ENCODE measurements at places on chromosomes 12 and 14.

GRCh38 chr12:121784460-121784859 is 9.0 kb downstream of the RHOF start:
- DNase-seq, result no peak

DNA sequence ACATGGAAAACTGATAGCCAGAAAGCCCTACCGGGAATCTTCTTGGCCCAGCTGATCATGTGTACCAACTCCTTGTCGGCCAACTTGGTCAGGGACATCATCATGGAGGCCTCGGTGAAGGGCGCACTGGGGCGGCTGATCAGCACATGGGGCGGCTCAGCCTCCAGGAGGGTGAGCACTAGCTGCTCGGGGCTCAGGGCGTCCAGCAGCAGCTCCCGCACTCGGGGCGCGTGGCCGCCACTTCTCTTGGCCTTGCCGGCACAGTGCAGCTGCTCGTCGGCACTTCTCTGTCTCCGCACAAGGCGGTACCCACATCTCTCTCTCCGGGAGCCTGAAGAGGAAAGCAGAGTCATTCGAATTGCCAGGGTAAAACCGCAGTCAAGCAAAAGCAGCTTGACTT is 33.8 kb downstream of the ESR2 start:
- DNase-seq, result no peak

DNA sequence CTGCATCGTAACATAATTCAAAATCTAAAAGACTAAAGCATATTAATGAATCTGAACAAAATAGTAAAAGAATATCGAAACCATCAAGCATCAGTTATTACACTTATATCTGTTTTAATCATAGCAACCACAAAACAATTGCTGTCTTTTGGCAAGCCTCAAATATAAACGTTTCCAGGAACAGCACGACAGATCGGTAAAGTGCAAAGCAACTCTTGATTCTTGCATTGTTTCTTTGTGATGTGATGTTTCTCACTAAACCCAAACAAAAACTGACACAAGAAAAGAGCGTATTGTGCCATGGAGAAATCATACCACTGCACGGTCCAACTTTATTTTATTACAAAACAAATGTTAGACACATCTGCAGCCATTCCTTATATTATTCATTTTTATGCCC is 9.2 kb upstream of the MYF6 start:
- DNase-seq, result no peak

DNA sequence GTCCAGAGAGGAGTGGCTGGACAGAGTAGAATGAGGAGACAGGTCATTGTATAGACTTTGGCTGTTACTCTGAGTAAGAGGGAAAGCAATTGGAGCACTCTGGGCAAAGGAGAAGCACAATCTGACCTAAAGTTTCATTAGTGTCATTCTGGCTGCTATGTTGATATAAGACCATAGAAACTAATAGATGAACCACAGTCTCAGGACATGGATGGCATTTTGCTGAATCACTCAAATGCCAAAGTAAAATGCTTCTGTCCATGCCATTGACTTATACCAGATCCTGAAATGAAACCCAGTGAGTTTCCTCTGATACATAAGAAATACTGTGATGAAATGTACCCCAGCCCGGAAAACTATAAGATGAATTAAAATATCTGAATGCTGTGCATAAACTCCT is 65.8 kb upstream of the COCH start:
- DNase-seq, result no peak

- DNase-seq, result no peak
These were observed 67.0 kb upstream of the SFSWAP start for GRCh38 chr12:131643631-131644452.

DNA sequence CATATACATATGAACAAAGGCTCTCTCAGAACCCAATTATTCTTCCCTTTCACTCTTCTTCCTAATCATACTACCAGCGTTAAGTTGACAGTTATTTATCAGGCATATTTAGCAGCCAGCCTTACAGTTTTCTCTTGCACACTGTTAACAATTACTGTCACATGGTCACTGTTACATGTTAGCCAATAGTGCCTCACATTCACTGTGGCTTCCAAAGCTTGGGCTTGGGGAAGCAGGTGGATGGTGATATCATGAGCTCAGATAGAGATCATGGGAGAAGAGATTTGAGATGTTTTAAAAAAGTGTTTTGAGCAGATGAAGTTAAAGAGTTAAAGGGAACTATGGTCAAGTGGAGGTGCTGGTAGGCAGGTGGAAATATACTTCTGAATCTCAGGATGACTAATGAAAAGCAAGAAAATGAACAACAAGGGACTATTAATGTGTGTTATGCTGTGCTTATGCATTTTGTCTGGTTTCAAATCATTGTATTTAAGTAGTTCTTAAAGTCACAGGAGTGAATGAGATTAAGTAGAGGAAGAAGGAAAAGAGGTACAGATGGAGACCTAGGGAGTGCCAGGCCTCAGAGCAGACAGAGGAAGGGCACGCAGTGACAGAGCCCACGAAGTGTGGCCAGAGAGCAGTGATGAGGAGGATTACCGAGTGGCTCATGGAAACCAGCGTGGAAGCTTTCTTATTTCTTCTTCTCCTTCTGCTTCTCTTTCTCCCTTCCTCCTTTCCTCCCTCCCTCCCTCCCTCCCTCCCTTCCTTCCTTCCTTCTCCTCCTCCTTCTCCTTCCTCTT is 39.6 kb downstream of the BICD1 start:
- no peak for DNase-seq

DNA sequence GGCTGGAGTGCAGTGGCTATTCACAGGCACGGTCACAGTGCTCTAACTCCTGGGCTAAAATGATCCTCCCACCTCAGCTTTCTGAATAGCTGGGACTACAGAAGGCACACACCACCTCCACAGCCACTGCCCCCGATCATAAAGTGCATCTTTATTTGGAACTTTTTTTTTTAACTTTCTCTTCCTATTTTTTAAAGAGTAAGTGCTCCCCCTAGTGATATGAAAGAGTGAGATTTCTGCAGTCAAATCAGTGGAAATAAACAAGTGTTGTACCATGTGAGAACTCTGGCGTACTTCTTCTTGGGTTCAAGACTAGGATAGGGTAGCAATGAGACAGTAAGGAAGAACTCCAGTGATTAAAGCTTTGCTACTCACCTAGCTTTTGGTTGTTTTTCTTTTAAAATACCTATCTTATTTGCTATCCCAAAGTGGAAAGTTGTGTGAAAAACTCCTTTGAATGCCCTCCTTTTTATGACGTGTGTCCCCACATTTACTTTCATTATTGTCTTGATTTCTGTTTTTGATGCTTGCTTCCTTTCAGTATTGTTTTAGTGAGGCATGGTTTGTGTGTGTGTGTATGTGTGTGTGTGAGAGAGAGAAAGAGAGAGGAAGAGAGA is 6.6 kb downstream of the PPP4R4 start:
- DNase-seq, result no peak

- no peak for DNase-seq
These were observed 53.6 kb upstream of the BCL11B start for GRCh38 chr14:99325591-99325990.

DNA sequence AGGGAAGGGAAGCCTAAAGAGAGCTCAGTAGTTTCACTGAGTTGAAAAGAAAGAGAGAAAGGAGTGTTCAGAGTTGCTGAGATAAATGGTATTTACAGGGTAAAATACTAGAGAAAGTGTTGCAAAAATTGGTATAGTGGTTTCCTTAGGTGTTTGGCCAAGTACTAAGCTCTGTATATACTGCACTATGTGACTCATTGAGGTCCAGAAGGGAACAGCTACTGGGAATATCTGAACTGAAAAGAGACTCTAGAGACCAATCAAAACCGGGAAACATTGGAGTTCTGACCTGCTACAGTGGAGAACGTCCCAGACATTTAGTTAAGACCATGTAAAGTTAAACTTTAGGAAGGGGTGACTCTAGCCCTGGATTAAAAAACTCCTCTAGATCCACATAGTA is 42.7 kb upstream of the ALX1 start:
- no peak for DNase-seq

DNA sequence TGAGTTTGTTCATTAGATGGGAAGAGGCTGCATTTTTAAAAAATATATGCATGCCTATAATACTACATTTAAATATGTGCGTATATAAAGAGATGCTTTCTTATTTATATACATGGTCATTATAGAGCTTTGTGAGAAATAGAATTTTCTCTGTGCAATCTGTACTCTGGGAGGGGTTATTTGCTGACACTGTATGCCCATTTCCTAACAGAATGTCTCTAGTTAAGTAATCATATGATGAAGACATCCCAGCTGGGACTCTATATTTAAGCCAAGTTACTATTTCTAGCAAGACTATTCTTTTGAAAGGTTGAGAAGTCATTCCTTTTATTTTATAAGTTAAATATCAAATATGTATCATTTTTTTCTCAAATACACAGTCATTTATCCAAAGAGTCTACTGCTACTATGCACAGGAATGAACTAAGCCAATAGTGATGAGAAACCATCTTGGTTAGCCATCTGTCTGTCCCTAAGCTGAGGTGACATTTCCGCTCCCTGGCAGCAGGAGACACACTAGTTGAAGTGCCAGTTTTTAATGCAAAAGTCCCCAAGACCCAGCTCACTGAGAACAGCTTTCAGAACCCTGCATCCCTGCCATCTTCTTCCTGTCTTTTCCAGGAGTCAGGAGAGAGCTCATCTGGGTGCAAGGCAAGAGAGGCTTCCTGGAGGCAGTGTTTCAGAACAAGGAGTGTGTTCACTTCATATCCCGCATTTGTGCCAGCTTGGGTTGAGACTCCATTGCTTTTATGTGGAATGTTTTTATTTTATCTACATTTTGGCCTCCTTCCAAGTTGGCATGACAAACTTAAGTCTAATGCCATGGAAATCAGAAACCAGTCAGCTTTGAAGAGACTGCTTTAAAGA is 69.5 kb downstream of the TMEM132C start:
- no peak for DNase-seq

DNA sequence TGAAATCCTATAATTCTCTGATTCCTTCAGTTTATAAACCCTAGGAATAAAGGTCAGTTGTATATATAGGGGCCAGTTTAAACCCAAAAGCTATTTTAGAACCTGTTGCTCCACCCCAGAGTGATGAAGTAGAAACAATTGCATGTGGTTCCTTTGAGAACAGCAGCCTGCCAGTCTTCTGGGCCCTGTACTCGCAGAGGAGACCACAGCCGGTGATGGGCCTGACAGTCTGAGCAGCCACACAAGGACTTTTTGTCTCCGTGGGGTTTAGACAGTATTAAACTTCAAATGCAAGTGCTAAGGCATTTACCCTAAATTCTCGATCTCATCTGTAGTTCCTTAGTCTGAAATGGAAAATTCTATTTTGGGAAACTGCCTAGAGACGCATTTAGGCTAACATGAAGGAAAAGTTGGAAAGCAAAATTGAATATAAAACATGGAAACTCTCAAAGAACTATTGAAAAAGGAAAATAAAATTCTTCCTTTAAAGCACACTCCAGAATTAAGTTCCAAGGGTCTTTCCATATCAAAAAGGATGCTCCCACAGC is 80.6 kb downstream of the PRICKLE1 start:
- DNase-seq, result no peak

- no peak for DNase-seq
These were observed 382.3 kb downstream of the PCNX1 start for GRCh38 chr14:71289536-71289935.

DNA sequence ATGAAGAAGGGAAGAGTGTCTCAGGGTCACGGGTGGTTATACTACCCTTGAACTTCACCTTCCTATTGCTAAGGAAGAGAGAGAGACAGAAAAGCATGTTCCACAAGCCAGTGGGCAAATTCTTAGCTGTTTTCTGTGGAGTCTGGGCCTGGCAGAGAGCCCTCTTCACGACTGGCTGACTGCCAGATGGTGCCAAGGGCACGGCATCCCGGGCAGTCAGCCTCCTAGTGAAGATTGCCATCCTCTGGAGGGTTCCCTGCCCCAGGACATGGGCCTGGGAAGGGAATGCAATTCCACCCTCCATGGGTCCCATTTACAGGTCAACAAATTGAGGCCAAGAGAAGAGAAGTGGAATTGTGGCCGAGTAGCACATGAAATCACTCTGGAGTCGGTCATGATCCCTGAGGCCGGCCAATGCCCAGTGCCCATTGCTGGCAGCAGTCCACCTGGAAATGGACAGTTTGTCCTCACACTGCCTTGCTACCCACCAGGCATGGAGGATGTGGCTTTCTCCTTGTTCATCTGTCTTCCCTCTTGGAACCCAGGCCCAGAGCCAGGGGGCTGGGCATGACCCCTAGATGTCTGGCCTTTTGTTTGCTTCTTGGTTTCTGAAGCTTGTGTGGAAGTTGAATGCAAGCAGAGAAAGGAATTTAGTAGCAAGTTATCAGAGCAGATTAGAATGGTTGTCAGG is 9.9 kb downstream of the TUNAR start:
- DNase-seq, result no peak

DNA sequence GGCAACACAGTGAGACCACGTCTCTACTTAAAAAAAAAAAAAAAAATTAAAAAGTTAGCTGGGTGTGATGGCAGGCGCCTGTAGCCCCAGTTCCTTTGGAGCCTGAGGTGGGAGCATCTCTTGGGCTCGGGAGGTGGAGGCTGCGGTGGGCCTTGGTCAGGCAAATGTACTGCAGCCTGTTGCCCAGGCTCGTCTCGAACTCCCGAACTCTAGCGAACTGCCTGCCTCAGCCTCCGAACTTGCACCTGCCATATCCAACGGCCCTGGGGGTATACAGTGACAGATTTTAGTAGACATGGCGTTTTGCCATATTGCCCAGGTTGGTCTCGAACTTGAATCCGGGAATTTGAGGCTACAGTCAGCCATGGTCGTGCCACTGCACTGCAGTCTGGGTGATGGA is 195.4 kb downstream of the ALG10 start:
- no peak for DNase-seq

DNA sequence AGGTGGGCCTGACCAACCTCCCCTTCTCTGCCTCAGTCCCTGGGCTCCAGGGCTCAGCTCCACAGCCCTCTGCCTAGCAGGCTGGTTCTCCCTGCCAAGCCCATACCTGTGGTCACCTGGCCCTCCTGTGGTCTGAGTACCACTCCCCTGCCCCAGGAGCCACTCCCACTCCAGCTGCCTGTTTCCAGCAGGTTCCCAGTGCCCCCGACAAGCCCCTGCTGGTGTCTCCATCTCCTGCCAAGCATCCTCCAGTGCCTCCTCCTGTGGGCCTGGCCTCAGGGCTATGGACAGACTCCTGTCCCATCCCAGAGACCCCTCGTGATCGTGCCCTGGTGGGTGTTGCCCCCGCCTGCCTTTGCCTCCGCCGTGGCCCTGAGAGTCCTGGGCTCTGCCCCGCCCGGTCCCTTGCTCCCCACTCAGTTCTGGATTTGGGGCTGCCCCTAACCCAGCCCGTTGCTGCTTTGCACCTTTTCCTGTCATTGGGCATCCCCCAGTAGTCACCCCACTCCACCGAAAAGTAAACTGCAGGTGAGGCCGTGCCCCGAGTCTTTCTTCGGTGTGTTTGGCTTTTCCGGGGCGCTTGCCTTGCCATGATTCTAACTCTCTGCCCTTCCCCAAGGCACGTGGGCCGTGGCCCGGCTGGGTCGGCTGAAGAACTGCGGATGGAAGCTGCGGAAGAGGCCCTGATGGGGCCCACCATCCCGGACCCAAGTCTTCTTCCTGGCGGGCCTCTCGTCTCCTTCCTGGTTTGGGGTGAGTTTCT is 9.8 kb downstream of the MEG3 start:
- no peak for DNase-seq

DNA sequence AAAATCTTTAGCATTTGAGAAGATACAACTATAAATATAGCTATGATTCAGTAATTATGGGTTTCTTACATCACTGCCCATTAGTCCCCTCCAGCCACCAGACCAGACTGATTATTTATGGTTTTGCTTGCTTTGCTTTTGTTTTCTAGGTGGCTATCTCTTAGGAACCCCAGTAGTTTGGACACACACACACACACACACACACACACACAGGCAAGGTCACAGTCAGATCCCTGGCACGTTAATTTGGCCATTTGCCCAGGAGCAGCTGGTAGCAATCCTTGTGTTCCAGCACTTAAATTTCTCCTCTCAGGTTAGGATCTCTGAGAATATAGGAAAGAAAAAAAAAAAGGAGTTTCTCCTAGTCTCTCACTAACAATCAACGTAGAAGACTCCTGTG is 90.2 kb upstream of the RESF1 start:
- no peak for DNase-seq

Data from WERI-Rb-1 (cell line).